ENCODE measurements at places on chromosomes 6 and 20.

DNA sequence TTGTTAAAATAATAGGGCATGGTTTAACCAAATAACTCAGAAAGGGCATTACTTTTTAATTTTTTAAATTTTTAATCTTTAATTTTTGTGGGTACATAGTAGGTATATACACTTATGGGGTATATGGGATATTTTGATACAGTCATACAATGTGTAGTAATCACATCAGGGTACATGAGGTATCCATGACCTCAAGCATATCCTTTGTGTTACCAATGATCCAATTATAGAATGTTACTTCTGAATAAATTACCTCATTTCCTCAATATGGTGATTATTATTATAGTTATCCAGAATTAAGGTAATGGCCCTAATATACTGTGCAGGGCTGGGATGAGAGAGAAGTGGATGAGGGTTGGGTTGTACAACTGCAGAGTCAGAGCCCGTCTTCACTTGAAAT lies 45.1 kb upstream of the TMEM30A start:
- no peak for DNase-seq

DNA sequence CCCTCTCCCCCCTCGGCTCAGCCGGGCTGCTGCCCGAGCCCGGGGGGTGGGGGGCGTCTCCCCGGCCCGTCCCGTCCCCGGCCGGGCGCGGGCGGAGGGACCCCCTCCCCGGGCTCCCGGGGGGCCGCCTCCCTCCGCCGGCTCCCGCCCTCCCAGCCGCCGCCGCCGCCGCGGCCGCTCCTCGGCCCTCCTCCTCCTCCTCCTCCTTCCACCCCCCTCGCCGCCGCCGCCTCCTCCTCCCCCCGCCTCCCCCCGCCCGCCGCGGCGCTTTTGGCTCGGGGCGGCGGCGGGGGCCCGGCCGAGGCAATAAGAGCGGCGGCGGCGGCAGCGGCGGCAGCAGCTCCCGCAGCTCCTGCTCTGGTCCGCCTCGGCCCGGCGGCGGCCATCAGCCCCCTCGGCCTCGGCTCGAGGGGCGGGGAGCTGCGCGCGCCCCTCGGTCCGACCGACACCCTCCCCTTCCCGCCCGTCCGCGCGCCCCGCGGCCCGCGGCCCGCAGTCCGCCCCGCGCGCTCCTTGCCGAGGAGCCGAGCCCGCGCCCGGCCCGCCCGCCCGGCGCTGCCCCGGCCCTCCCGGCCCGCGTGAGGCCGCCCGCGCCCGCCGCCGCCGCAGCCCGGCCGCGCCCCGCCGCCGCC lies 38.7 kb downstream of the GNAS start:
- DNase-seq = peak; percentile 33

DNA sequence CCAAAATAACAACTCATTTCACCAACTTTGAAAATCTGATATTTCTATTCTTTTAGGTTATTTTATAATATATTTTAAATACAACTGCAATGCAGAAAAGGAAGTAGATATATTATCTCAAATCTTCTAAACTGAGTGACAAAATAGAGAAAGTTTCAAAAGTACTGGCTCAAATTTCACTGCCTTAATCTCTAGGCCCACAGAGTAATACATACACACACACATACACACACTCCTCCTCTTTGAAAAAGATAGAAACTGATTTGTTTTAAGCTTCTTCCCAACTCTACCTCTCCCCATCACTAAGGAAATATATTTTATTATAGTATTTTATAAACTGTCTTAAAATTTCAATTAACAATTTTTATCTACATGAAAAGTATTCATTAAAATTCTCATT lies 36.2 kb downstream of the ARHGAP18 start:
- peak; percentile 26 for DNase-seq

DNA sequence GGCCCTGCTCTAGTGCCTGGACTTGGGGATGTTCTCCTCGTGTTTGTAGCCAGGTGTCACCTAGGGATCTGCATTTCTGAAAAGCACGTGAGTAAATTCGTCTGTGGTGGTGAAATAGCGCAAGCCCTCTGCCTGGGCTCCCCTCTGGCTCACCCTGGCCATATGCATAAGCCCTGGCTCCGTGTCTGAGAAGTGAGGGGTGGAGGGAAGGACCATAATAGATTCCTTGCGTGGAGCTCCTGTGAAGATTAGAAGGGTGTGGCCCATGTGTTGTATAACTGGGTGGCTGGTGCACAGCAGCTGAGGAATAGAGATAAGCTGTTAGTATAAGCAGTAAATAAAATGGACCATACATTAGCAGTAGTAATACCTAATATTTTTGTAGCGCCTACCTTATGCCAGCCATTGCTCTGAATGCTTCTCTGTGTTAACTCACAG lies 4.8 kb downstream of the BCAS1 start:
- no peak for DNase-seq

- DNase-seq = no peak
Observed at GRCh38 chr20:51400051-51400926, 142.2 kb downstream of the NFATC2 start.

GRCh38 chr20:41072190-41072863 lies 43.7 kb downstream of the TOP1 start:
- peak; percentile 89 for DNase-seq

GRCh38 chr20:13928901-13929300 lies 61.5 kb downstream of the SEL1L2 start:
- DNase-seq = no peak
